ENCODE measurements at places on chromosomes 12 and 14.

GRCh38 chr12:95709152-95709551 is 81.4 kb downstream of the NTN4 start:
- no peak for DNase-seq

- no peak for DNase-seq
These were observed 13.0 kb upstream of the ITPR2 start for GRCh38 chr12:26845984-26846383.

- DNase-seq: no peak
These were observed 135.4 kb downstream of the UNC79 start for GRCh38 chr14:93566065-93566693.

DNA sequence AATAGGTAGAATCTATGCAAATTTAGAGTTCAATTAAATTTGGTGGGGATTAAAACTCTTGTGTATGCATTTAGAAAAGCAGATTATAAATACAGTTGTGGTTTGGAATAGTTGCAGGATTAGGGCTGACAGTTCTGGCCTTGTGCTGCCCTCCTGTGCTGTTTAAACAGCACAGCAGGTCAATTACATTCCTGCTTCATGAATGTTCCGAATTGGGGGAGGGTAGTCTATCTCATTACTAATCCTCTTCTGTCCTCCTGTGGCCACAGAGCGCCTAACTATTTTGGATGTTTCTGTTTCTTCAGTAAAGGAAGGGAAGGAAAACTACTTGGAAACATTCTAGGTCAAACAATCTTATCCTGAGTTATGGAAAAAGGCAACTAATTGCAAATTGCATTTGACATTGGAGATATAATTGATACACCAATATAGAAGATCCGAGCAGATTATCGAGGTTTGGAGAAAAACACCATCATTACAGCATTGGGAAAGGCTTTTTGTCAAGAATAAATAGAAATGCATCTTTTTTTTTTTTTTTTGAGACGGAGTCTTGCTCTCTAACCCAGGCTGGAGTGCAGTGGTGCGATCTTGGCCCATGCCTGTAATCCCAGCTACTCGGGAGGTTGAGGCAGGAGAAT is 8.7 kb upstream of the GPR19 start:
- peak; percentile 90 for DNase-seq

- no peak for DNase-seq
These were observed 181.1 kb upstream of the NPAS3 start for GRCh38 chr14:32757568-32757967.

GRCh38 chr12:56080556-56081138 is 682 bp downstream of the ERBB3 start:
- no peak for DNase-seq

- peak; percentile 43 for DNase-seq
These were observed 26.4 kb upstream of the SLC7A8 start for GRCh38 chr14:23209651-23210423.

GRCh38 chr14:70416338-70416724 is 559 bp downstream of the SYNJ2BP start:
- no peak for DNase-seq

- DNase-seq: no peak
These were observed 211.9 kb upstream of the LHX5 start for GRCh38 chr12:113683574-113683973.

GRCh38 chr14:105258846-105259245 is 10.5 kb downstream of the BTBD6 start:
- no peak for DNase-seq

DNA sequence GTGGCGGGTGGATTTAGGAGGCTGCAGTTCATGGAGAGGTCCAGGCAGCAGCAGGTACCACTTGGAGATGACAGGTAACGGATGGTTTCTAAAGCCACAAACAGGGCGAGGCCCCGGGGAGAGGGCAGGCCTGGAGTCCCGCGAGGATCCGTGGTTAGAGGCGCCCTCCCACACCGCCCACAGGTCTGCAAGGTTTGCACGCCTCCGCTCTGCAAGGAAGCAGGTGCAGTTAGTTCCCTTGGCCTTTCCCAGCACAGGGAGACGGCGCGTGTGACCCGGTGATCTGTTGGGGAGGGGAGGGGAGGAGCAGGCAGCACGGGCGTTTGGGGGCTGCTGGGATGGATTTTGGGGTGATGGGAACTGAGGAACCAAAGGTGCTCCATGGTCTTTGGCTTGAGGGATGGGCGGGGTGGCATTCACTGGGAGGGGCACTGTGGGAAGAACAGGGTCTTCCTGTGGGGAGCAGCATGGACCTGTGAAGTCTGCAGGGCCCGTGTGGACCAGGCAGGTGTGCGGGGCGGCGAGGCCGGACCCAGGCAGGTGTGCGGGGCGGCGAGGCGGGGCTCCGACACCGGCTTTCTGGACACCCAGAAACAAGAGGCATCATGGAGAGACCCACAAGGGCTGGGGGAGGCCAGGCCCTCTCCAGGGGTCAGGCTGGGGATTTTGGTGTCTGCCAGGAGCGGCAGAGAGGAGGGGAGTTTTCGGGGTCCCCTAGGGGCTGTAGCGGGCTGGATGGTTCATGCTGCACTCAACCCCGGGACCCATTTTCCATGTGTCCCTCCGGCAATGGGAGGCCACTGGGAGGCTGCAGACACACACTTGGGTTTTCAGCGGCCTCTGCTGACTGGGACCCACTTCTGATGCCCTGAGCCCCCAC is 29.1 kb downstream of the NOC4L start:
- DNase-seq: no peak

DNA sequence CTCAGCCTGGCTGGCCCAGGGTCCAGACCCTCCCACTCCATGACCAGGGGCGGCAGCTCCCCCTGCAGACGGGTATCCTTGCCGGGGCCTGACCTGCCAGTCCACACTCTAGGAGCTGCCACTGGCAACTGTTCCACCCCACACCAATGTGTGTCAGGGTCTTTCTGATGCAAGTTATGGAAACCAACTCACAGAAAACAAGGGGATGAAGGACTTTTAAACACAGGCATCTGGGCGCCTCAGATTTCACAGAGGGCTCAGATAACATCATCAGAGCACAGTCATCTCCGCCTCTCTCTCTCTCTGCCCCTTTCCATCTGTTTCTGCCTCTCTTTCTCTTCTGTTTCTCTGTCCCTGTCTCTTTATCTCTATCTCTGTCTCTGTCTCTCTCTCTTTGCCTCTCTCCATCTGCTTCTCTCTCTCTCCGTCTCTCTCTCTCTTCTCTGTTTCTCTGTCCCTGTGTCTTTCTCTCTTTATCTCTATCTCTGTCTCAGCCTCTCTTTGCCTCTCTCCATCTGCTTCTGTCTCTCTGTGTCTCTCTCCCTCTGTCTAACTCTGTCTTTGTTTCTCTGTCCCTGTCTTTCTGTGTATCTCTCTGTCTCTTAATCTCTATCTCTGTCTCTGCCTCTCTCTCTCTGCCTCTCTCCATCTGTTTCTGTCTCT is 67.4 kb upstream of the FBRSL1 start:
- DNase-seq: no peak

DNA sequence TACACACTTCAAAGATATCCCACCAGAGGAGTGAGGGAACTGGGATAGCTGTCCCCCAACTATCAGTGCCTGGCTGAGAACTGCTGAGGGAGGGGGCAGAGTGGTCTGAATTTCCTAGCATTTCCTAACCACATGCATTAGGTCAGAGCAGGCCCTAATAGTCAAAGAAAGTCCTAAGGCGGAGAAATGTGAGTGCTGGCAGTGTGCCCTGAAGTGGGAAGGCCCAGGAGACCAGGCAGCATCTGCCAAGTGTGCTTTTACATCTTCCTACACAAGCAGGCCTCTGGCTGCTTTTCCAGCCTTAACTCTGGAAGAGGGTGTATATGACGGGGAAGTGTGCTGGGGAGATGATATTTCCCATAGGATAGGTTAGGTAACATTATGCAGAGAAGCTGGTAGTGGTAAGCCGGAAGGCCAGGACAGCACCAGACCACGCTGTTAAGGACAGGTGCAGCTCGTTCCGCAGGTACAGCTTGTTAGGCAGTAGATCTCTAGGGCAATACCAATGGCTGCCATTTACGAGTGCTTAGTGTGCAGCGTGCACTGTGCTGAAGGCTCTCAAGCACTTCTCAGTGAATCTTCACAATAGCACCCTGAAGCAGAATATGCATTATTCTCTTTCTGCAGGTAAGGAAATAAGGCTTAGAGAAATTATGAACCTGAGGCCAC is 9.1 kb upstream of the CCDC198 start:
- no peak for DNase-seq

- DNase-seq: peak; percentile 3
These were observed 107.1 kb downstream of the LRRK2 start for GRCh38 chr12:40331886-40332285.

- no peak for DNase-seq
These were observed 1338.8 kb upstream of the SEL1L start for GRCh38 chr14:82872494-82872893.

- DNase-seq: no peak
These were observed 13.5 kb downstream of the COQ5 start for GRCh38 chr12:120515496-120515895.

- no peak for DNase-seq
These were observed 807 bp upstream of the SLC16A7 start for GRCh38 chr12:59594943-59595500.

GRCh38 chr14:55433880-55434804 is 6.3 kb downstream of the TBPL2 start:
- no peak for DNase-seq

- DNase-seq: peak; percentile 10
These were observed 16.7 kb downstream of the CHST11 start for GRCh38 chr12:104473374-104473983.

- peak; percentile 23 for DNase-seq
These were observed 122.4 kb upstream of the PTPRQ start for GRCh38 chr12:80321653-80322052.

GRCh38 chr12:26648584-26648983 is 184.4 kb downstream of the ITPR2 start:
- DNase-seq: peak; percentile 86

DNA sequence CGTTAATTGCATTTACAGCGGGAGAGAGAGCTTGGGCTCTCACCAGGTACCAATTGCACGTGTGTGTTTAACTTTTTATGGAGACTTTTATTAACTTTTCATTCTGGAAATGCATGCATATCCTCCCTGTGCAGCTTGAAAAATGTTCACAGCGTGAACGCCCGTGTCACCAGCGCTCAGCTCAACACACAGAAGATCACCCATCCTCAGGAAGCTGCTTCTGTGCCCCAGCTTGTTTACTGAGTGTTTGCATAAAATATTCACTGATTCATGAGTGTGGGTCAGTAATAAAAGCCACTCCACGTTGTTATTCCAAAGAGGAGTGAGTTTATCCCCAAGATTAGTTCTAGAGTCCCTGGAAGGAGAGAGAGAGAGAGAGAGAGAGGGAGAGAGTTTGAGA is 75.5 kb upstream of the FZD10 start:
- no peak for DNase-seq

GRCh38 chr12:104906695-104907094 is 51.4 kb downstream of the SLC41A2 start:
- DNase-seq: no peak

DNA sequence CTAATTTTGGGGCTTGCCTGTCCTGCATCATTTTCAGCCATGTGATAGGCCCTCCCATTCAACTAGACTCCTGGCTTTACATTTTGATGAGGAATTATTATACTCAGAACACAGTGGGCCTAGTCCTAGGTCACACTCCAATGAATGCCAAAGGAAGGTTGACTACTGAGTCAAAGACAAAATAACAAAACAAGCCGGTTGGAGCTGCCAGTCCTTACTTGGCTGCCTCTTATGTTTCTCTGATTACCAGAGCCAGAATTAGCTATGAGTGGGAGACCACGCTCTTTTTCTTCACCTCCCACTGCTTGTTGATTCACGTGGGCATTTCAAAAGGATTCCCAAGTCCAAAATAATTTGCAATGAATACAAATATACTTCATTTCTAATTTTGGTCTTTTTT is 78.1 kb upstream of the USP44 start:
- no peak for DNase-seq

GRCh38 chr12:80469681-80470080 is 25.6 kb downstream of the PTPRQ start:
- no peak for DNase-seq

GRCh38 chr14:24311837-24312615 is 724 bp downstream of the LTB4R start:
- DNase-seq: peak; percentile 46

GRCh38 chr12:20555015-20555414 is 140.1 kb upstream of the SLCO1C1 start:
- DNase-seq: no peak

DNA sequence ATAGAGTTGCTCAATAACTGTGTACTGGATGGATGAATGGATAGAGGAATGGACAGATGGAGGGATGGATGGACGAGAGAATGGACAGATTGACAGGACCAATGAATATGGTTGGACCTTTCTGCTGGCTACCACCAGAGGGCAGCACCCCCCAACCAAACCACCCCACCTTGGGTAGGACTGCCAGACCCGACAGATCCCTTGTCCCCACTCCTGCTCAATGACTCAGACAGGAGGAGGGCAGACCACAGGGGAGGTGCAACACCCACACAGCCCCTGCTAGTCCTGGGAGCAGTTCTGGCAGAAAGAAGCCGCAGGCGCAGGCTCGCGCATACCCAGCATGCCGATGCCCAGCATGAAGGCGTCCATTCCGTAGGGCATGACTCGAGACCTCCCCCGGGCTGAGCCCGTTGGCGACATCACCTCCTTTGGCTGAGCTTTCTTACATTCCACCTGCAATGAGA is 12.4 kb downstream of the MSI1 start:
- DNase-seq: peak; percentile 91

- no peak for DNase-seq
These were observed 98.9 kb downstream of the BCL11B start for GRCh38 chr14:99173086-99173485.

DNA sequence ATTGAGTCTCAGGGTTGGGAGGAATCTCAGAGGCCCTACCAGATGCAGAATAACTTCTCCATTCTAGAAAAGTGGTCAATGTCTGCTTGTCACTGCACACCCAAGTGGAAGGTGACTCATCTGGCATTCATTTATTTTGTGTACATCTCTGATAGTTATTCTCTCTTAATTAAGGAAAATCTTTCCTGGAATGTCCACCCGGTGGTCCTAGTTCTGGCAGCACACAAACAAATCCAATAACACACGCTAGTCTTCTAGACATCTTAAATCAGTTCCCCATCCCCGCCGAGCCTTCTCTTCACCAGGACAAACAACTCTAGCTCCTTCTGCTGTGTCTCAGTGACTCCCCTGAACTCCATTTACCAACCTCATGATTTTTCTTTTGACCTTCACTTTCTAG is 50.0 kb upstream of the SCN8A start:
- no peak for DNase-seq

- DNase-seq: no peak
These were observed 5.9 kb downstream of the KLHL33 start for GRCh38 chr14:20429801-20430669.

DNA sequence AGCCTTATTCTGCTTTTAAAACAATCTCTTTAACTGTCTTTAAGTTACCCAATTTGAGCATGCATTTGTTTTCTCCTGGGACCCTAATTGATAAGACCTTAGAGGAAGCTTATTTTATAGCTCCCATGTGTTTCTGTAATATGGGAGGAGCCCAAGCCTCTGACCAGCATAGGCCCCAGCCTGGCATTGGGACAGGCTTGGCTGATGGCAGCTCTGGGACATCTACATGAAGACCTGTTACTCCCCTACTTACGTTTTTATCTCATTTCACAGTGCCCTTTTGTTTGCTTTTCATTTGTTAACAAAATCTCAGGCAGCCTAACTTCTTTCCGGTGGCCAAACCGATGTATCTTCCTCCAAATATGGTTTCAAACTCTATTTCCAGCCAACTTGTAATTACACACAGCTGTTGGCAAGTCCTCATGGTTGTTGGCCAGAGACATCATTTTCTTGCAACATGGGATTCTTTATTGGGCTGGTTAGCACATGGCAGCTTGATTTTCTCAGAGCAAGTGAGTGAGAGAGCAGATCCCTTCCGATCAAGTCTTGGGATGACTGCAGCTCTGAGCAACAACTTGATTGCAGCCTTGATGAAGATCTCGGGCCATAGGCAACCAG is 1117.5 kb downstream of the AACS start:
- DNase-seq: peak; percentile 15

- no peak for DNase-seq
These were observed 209.7 kb upstream of the BMP4 start for GRCh38 chr14:54166049-54166950.

Measured in LHCN-M2 (cell line).